Stimulated activated CD8-positive, alpha-beta memory T cell treated with anti-CD3 and anti-CD28 coated beads, Interleukin-7, amount 100 ng/mL, for 1 hour (primary cell): ENCODE measurements at places on chromosomes 11 and 22.

DNA sequence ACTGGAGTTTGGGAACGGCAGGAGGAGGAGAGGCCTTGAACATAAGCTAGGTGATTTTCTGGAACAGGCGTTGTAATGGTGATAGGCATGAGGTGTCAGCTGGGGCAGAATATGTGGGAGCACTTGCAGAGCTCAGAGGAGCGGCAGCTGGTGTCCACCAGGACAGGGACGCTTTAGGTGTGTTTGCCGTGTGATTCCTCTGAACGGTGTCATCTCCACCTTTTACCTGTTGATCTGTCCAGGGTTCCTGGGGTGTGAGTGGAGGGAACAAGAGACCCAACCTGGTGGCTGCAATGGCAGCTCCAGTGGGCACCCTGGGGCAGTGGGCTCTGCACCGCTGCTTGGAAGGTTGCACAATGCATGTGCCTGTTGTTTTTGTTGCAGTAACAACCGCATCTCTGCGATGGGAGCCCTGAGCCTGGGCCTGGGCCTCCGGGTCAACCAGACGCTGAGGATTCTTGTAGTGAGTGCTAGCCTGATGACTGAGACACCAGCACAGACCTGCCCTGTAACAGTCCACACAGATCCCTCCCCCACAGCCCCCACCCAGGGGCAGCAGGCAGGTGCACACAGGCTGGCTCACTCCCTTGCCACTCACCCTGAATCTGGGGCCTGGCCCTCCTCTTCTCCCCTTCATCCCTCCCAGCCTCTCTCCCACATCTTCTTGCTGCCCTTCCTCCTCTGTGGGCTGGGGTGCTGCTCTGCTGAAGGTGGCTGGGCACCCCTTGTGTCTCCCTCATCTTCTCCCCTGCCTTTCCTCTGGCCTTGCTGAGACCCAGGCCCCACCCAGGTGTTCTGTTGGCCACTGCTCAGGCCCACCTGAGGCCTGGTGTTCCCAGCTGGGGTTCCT is 9.2 kb downstream of the LRRC74B start:
- DNase-seq = no peak

DNA sequence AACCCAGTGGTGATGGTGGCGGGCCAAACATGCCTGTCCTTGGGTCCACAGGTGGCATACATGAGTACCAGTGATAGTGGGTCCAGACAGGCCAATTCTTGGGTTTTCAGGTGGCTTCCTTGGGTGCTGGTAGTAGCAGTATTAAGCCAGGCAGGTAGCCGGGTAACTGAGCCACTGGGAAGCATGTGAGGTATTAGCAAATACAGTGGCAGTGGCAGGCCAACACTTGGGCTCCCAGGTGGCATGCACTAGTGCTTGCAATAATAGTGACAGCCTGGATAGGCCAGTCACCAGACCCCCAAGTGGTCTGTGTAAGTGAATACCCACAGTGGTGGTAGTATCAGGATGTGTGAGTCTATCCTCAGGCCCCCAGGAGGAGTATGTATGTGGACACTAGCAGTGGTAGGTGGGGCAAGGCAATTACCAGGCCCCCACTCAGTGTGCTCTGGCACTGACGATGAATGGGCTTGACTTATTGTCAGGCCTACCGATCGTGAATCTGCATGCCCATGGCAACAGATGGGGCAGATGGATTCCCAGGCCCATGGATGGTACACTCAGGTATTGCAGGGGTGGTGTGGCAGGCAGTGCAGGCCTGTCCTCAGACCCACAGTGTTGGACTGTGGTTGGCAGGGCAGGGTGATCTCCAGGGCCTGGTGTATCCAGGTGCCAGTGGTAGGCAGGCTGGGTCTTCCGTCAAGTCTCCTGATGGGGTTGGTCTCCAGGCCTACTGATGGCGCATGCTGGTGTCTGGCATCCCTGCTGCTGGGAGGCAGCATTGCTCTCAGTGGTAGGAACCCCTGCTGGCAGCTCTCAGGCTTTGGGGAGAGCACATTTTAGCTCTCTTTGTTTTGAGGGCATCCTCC is 840.7 kb downstream of the FAM181B start:
- no peak for DNase-seq

DNA sequence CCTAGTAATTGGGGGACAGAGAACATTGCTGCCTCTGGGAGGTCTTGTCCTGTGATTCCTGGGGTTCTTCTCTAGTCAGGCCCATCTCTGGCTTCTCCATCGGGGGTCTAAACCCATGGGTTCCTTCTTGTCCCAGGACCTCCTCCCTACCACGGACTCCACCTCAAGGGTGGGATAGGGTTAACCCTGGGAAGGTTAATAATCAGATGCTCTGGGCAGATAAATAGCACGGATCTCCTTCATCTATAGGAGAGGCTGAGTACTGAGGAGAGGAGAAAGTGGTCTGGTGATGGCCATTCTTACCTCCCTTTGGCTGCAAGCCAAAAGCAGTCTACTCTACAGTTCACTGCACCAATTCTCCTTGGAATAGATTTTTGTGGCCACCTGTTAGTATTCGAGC is 10.5 kb downstream of the HEPHL1 start:
- DNase-seq = no peak

GRCh38 chr22:44261861-44262595 is 50.7 kb downstream of the SHISAL1 start:
- no peak for DNase-seq

GRCh38 chr11:34907934-34908593 is 8.1 kb downstream of the APIP start:
- DNase-seq = no peak

DNA sequence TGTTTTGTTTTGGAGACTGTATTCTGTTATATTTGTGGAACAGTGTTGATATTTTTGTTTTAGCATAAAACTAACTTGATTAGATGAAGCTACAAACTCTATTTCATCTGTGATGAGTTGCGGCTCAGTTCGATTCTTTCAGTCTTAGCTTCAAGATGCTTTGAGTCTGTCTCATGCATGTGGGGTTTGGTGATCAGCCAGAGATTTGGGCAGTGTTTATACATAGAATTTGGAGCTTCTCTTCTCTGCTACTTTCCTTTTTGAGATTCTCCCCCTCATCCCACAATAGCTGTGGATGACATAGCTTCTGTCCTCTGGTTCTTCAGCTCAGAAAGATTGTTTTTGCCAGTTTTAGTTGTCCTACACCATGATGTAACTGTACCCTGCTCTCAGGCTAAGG is 90.4 kb downstream of the ARHGAP20 start:
- no peak for DNase-seq

DNA sequence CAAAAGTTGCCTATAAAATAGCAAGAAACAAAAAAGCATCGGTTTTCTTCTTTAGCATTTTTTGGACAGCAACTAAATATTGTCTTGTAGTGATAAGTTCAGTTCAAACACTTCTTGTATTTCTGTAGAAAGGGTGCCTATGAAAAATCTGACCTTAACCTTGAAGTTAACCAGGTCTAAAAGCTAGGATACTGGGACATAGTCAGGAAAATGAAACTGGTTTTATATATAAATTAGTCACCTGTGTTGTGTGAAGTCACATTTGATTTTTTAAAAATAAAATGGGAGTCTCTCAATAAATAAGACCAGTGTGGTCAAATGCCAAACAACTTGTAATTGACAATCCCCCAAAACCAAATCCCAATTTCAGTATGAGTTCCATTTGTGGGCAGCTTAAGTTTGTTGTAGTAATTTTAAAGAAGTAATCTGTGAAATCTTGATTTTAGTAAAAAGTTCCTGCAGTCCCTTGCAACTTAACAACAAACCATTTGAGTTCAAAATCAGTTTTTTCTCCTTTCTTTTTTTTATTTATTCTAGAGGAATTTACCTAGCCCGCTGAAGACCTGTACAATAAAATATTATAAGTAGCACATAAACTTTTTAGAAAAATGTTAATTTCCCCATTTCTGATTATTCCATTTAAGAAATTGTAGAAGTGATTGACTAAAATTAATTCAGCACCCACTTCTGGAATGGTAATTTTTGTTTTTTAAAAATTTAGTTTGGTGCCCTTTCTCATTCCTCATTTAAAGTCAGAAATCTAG is 84.5 kb upstream of the PPARA start:
- DNase-seq = no peak

- DNase-seq = no peak
Observed at GRCh38 chr22:44355716-44356070, 42.9 kb upstream of the SHISAL1 start.

DNA sequence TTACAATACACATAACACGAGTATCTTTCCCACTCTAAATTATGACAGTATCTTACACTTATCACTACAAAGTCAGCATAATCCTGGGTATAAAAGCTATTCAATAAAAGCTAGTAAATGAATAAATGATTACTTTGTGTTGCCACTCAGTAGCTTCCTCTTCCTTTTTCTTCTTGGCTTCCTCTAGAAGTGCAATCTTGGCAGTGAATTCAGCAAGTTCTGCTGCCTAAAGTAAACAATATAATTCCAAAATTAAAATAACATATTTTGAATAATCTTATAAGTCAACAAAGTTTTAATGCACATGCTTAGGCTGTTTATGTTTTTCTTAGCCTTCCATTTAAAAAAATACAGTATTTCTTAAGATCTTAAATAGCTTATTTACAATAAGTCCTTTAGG is 60.4 kb downstream of the RDX start:
- no peak for DNase-seq

GRCh38 chr11:59900366-59901126 is 22.0 kb downstream of the OOSP3 start:
- no peak for DNase-seq

- no peak for DNase-seq
Observed at GRCh38 chr11:83661491-83662350, 375.6 kb upstream of the CCDC90B start.

GRCh38 chr11:92308366-92308765 is 83.7 kb downstream of the FAT3 start:
- DNase-seq = no peak

- no peak for DNase-seq
Observed at GRCh38 chr22:21569459-21570170, 2.1 kb downstream of the UBE2L3 start.
